EH (cell line): ENCODE measurements at places on chromosomes 12 and 14.

- no peak for DNase-seq
Observed at GRCh38 chr12:131000000-131000486, 46.3 kb downstream of the ADGRD1 start.

DNA sequence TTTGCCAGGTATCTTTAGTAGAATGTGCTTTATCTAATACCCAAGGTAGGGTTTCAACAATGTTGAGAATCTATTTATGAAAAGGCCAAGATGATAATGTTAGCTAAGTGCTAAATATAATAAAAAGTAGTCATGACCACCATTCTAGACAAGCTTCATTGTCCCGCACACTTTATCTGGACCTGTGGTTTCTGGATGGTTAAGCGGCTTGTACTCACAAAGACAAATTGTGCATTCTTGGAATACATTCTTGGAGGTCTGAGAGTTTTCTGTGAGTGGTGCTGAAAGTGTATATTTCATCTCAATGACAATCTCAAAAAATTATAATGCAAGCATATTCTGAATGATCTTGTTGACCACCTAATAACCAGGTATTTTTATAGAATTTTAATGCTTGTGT is 646.9 kb downstream of the DIO2 start:
- DNase-seq, result peak; percentile 12

DNA sequence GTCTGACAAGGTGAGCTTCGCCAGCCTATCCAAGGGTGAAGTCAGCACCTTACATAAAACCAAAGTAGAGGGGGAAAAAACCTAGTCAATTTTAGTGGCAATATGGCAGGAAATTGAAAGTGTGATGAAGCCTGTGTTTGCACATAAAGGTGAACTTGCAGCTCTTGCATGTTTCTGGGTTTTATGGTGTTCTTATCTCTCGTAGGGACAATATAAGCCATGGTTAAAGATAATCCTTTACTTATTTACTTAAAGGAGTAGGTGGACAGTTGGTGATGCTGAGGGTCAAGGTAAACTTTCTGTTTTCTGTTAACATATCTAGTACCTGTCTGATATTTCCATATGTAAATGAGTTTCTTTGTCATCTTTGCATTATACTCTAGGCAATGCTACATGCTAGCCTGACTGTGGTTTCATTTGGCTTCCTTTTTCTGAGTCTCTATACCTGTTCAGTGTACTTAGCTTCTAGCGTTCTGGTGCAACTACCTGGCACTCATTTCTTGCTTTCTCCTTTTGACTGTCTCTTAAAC is 32.8 kb downstream of the CCDC91 start:
- no peak for DNase-seq

DNA sequence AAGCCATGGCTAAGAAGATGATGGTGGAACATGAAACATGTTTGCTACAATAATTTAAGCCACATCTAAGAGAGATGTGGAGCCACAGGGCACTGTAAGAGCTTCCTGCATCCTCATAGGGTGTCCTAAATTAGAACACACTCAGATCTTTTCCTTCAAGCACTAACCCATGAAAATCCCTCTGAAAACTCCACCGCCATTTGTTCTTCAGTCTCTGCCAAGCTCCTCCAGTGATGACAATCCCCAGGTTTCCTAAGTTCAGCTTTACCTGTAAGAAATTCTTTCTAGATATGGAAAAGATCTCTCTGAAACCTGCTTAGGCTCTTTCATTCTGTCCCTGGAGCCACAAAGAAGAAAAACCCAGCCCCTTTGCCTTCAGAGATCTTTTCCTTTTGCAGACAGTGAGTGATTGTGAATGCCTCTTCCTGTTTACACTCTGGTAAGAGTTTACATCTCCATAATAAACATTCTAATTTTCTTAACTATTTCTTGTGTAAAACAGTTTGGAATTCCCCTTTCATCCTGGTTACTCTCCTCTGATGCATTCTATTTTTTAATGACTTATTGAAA is 907.2 kb downstream of the VRK1 start:
- DNase-seq, result no peak

DNA sequence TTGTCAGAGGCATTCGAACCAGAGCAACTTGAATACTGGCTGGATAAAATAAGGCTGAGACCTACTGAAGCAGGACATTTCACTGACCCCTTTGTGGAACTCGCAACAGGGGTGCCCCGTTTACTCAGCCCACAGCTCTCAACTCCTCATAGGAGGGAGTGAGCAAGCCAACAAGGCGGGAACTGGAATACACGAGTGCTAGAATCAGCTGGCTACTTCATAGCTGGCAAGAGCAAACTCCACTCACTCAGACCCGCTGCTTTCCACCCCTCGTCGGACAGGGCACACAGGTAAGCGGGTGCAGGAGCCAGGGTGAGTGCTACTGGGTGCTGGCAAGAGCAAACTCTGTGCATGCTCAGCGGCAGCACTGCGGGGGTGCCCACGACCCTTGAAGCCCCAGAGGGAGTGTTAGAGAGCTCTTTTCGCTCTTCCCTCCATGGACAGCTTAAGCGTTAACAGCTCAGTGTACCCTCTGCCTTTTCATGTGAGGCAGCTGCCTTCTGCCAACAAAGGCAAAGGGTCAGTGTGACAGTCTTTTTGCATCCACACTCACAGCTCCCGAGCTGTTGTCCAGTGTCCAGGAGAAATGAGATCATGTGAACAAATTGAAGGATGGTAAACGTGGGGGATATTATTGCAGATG is 15.7 kb downstream of the CAPZA3 start:
- DNase-seq, result no peak

DNA sequence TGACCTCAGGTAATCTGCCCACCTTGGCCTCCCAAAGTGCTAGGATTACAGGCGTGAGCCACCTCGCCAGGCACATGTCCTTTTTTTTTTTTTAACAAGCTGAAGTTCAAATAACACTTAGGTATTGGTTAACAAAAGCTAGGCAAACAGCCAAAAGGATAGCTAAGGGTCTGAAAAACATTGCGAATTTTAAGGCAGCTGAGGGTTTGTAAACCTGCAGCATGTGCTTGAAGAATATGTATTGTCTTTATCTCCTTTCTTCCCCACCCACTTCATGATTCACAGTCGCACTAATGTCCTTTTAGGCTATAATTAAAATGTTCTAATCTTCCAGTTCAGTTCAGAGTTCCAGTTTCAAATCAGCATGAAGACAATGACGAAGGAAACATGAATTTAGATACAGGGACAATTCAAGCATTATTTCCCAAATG is 30.1 kb upstream of the CERS5 start:
- DNase-seq, result peak; percentile 54

DNA sequence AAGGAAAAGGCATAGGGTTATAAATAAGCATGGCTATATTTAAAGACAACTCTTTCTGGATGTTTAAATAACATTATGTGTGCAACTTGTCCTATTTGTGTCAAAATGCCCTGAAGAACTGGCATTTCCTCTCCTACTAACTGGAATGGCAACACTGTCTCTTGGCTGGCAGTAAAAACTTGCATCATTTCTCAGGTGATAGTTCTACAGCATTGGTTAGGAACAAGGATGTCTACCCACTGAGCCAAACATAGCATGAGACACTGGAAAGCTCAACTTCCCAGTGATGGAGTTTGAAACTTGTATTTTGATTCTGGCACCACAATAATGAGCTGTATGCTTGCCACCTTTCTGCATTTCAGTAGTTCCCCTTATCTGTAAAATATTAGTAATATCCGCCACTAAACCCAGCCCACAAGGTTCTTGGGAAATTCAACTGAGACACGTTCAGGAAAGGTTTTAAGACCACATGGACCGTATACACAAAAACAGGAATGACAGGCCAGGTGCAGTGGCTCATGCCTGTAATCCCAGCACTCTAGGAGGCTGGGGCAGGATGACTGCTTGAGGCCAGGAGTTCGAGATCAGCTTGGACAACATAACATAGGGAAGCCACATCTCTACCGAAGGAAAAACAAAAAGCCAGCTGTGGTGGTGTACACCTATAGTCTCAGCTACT is 5.1 kb downstream of the SLC38A2 start:
- no peak for DNase-seq

DNA sequence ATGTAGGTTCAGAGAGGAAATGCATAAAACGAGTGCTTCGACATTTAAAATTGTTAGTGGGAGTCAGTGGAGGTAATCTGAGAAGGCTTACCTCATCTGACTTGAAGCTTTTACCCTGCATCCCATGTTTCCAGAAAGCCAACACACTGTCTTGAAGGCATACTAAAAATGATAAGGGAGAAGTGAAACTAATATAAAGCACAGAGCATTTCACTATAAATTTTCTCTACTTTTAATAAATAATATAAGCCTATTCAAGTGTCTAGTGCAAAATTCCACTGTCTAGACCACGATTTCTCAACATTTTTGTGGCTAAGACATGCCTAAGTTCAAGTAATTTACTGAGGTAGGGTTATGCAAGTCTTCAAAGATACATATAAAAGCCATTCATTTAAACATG is 29.1 kb upstream of the CDKL1 start:
- DNase-seq, result peak; percentile 67

DNA sequence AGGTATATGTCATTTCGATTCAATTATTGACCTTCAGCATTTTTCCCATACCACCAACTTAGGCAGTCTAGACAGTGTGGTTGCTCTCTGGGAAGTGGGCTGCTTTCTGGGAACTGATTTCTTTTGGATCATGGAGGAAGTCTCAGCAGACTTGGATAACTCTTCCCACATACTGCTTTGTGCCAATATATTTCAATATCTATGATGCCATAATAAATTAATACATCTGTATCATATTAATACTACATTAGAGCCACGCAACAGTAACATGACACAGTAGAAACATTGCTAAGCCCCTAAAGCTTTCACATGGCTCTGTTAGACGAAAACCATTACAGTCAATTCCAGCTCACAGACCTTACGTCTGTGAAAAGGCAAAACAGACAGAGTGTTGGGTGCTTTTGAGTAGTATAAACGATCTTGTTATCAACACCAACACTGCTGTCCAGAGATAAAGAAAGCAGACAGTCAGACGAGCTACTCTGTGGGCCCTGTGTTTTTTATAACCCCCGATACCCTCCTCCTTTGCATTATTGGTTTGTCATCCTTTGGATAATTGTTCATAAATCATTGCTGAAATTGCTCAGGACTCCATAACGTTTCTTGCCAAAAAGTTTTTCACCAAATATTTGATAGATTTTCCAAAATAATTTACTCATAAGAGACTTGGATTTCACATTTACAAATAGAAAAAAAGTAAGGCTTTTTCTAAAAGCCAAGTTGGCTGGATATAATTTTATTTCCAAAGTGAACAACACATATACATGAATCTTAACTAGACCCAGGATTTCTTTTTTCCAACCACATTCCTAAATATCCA is 439.7 kb downstream of the ADAMTS20 start:
- no peak for DNase-seq

DNA sequence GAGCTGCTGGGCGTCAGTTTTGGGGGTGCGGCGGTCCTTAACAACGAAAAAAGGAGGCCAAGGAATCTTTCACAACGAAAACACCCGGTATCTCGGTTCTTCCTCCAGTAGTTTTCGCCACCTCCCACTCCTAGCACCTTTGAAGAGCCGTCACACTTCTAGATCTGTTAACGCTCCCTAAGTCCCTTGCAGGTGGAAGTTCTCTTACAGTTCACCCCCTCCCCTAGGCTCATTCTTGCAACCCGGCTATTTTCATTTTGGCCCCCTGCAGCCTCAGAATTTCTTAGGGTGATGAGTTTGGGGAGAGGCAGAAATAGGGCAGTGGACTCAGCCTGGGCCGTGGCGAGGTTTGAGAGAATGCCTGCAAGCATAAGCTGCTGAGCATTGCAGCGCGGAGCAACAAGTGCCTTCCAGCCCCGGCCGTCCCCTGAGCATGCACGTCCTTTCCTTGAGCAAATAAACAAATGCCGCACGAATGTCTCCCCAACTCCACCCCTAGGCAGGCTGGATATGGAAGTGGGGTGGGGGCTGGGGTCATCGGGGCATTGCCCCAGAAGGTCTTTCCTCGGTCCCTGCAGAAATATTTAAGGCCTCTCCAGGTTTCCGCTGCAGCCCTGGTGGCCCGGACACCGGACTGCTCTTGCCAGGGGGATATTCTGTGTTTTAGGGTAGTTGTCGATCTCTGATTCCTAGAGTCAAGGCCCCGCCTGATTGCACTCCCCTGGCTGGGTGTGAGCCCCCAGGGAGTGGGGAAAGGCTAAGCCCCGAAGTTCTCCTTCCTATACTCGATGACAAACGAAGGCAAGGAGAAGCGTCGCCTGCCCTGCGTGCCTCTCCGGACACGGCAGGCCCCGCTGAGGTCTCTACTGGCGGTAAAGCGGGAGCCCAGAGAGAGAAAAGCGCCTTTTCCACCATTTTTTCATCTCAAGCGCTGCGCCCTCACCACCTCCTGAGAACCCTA is 1.6 kb downstream of the RFX4 start:
- no peak for DNase-seq

- no peak for DNase-seq
Observed at GRCh38 chr14:105096206-105096875, 31.1 kb upstream of the GPR132 start.

DNA sequence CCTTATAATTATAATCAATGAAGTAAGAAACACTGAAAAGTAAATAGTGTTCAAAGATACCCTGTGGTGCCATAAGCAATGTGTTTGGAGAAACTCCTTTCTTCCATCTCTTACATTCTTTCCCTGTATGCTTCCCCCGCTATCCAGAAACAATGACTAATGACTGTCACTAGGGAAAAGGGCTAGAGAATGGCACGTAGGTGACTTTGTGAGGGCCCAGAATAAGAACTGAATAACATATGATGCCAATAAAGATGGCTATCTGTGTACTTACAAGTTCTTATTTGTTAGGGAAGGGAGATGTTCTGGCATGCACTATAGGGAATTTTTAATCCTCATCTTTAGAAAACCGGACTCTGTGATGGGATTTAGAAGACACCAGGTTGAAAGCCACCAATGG is 4.7 kb upstream of the KRT7 start:
- peak; percentile 73 for DNase-seq

DNA sequence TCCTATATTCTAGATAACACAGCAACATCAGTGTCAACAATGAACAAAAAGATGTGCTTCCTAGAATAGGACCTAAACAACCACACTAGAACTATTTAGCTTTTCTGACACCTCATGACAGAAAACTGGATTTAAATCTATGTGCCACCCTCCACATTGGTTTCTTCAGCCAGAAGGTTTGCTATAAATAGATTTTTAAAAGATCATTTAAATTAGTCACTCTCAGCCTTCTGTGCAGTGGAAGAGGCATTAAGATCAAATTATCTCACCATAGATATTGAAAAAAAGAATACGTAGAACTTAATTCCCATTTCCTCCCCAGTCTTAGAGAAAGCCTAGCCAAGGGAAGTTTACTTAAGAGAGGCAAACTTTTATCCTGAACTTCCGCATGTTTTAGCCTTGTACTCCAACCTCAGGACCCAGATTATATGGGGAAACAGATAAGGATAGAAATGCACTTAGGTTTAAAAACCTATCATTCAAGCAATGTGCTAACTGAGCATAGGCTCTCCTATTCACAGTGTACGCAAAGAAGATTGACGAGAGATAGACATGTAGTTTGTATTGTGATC is 59.6 kb downstream of the NELL2 start:
- no peak for DNase-seq

GRCh38 chr12:81095501-81096232 is 17.8 kb downstream of the ACSS3 start:
- no peak for DNase-seq

DNA sequence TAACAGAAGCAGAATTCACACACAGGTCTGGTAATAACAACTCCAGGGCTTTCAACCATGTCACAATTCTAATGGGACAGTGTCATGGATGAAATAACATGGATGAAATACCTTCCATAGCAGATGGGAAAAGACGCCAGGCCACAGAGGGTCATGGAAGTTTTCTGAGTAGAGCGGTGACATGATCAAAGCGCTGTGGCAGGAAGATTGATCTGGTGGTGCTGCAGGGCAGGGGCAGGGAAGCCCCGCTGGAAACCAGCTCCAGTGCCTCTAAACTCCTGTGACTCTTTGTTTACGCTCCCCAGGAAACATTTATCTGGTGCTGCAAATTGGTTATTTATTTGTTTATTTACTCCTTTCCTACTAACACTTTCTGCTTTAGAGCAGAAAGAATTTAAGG is 108.3 kb upstream of the HMGA2 start:
- no peak for DNase-seq
